NCI-H526 (cell line): ENCODE measurements at places on chromosomes 1 and 21.

GRCh38 chr1:156115514-156116374 lies 1.2 kb downstream of the LMNA start:
- DNase-seq, result no peak

GRCh38 chr1:180156201-180156600 lies 1.5 kb downstream of the QSOX1 start:
- DNase-seq, result no peak

DNA sequence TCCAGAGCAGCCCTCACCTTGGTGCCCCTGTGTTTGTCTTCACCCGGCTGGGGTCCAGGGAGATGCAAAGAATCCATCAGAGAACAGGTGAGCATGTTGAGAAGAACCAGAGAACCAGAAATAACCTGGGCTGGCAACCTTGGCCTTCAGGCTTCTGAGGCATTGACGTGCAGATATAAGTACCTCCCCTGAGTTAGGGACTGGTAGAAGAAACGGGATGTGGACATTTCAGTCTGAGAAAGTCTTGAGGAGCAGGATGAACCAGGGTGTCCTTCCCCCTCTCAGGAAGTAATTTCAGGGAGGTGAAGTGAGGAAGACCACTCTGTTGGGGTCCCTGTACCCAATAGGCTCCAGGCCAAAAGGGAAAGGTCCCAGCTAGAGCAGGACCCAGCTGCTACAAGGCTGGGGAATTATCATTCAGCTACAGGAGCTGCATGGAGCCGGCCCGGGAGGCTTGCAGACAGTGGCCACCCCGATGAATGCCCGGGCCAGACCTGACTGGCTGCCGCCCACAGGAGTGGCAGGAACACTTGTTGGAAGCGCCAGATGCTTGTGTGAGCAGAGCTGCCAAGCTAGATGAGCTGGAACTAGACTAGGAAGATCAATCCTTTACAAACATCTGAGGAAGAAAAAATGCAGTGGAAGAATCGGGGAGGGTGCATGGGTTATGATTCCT lies 1.7 kb upstream of the AURKAIP1 start:
- no peak for DNase-seq

DNA sequence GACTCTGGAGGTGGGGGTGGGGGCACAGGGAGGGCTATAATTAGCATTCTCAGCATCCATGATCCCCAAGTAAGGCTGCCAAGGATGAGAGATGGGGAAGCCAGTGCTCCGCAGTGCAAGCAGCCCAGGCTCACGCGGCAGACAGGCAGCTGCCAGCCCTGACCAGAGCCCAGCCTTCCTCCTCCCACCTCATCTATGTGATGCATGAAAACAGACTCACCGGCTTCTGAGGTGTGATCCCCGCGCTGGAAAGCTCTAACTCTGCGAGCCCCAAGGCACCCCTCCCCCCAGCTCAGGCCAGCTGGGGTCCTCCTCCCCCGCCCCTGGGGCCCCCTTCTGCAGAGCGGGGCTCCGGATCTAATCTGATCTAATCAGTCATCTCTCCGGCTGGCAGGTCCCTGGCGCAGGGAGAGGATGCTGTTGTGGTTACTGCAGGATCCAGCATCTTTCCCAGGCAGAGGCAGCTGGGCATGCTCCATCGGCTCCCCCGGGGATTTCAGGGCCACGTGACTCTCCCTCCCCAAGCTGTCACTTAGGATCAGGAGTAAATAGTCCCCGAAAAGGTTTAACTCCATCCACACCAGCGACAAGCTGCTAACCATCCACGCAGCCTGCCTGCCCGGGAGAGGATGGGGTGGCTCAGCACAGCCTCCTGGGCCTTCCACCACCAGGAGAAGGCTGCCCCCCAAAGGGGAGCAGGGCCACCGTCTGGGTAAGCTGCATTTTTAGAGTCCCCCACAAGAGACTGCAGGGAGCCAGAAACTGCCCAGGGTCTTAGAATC lies at the start of gene PLEKHA6:
Gene PLEKHA6 (minus strand): TSS at position 456 of the 782 bp plus-strand sequence. CDS start 86,202 bp downstream, outside the sequence.
- DNase-seq, result peak; percentile 50

DNA sequence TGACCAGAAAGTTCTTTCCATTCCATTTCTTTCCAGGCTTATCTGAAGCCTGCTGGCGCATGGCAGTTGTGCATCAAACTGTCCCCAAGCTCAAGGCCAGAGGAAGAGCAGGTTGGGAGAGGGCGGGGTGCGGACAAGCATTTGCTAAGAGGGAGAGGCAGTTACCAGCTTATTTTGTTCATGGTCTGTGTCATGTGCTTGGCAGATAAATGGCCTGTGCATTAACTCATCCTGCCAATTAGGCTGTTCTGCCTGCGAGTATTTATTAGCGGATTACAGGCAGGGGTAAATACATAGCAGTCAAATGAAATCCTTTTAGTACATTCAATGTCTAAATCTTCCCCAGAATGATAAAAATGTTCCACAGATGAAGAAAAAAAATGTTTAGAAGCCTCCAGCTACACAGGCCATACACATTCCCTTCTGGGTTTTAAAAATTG lies 48.9 kb upstream of the B3GALNT2 start:
- DNase-seq, result no peak

GRCh38 chr1:3056641-3057040 lies 12.4 kb upstream of the PRDM16 start:
- no peak for DNase-seq

DNA sequence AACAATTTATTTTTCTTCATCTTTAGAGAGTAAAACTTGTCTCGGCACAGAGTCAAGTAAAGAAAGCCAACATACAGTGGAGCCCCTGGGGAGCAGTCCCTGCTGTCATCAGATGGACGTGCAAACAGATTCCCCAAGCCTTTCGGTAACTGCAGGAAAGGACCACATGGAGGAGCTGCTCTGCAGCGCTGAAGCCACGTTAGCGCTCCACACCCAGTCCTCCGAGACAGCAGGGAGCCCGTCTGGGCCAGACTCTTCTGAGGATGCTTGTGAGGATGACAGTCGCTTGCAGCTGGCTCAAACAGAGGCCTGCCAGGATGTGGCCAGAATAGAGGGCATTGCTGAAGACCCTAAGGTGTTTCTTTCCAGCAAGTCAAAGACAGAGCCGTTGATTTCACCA lies 77.1 kb upstream of the SCCPDH start:
- peak; percentile 2 for DNase-seq

GRCh38 chr1:151817353-151817730 lies 12.1 kb upstream of the LINGO4 start:
- DNase-seq, result no peak

GRCh38 chr1:110347182-110347893 lies 8.2 kb downstream of the RBM15 start:
- no peak for DNase-seq

- no peak for DNase-seq
These were observed 24.3 kb downstream of the LDLRAP1 start for GRCh38 chr1:25567710-25568089.

GRCh38 chr1:152959801-152960451 lies 10.5 kb upstream of the SPRR4 start:
- DNase-seq, result no peak

- no peak for DNase-seq
These were observed 117.2 kb downstream of the SIPA1L2 start for GRCh38 chr1:232512712-232513111.

GRCh38 chr1:33893147-33893830 lies 29.4 kb downstream of the HMGB4 start:
- no peak for DNase-seq

DNA sequence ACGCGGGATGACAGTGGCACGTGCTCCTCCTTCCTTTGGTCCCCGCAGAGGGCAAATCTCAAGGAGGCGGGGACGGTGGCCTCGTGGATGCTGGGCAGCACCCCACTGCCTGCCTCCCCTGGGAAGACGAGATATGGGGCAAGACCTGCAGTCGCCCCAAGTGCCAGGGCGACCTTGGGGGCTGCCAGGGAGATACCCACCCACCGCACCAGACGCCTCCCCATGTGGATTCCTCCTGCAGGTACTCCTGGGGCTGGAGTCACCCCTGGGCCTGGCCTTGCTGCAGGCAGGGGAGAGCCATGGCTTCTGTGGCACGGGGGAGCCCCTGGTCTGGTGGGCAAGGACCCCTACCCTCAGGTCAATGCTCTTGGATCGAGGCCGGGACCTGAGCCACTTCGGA lies 5.9 kb upstream of the AURKAIP1 start:
- DNase-seq, result no peak

DNA sequence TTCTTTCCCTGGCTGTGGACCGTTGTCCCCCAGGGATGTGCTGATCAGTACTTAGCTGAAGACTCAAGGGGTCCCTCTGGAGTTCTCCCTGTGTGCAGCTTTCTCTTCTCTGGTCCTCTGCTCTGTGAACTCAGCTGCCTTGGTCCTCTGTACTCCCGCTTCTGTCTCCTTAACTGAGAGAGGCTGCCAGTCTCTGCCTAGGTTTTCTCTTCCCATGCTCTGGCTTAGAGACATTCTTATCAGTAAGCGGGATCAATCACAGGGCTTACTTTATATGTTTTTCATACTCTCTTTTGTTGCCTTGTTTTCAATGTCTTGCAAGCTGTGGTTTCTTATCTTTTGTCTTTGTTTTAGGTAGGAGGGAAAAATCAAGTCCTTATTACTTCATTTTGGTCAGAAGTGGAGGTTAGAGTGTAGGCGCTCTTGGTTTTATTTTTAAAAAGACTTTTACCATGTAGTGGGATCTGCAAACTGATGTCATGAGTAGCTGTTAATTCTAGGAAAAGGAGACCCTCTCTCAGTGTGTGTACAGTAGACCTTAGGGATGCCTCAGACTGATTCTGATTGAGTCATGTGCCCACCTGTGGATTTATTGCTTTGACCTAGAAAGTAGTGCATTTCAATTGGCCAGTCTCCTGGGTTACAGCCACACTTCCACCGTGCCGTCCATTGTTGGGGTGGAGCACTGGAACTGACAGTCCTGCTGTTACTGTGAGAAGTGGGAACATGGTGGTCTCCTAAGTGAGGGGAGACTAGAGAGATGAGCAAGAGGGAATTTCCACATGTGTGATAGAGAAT lies 46.6 kb downstream of the TTC3 start:
- DNase-seq, result no peak

- DNase-seq, result no peak
These were observed 81.4 kb upstream of the ZNF326 start for GRCh38 chr1:89913353-89914095.

DNA sequence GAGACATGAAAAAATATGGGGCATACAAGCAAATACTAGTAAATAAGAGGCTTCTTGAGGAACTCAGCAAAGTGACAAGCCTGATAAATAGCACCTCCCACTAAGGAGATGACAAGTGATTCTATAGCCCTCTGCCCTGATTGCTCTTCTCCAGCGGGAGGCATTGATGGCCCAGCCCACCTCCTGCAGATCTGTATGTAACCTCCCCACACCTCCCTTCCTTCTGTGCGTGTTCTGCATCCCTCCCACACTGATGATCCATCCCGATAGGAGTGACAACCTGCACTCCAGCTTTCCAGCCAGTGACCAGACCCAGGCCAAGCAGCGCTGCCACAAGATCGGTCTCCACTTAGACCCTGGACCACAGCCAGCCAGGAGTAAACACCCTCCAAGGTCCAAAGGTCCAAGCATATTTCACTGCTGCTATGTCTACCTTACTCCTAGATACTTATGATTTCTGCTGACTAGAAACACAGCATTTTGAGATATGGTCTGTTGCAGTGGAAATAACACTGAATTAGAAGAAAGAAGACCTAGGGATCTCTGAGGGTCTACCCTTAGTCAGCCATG lies 176.1 kb downstream of the BRINP2 start:
- no peak for DNase-seq

DNA sequence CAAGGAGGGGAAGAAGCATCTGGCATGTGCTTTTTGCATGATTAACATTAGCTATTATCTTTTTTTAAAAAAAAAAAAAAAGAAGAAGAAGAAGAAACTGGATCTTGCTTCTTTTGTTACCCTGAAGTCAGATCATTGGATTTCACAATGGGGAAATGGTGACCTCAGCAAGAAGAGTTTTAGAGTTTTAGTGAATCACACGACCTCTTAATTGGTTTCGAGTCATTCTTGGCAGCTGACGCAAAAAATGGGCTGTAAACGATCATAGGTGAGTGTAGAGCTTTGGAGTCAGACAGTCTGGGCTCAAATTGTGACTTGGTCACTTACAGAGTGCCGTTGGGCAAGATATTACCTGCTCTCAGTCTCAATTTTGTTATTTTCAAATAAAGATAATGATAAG lies 33.3 kb upstream of the PGBD5 start:
- no peak for DNase-seq

DNA sequence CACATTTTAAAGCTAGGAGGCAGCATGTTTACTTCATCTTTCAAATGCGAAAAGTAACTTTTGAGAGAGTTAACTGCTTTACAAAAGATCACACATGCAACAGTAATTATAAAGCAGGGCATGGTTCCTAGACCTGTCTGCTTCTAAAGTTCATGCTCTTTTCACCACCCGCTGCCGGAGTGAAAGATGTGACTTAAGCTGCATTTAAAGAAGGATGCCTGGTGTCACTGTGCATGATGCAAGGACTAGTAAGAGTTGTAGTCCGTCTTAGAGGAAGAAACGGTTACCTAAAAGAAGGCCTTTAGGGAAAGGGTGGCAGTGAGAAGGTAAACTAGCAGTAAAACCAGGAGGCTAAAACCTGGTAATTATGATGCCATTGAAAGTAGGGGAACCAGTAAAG lies 1689.1 kb downstream of the KCNT2 start:
- no peak for DNase-seq
